ENCODE measurements at places on chromosomes 2 and 18.

GRCh38 chr2:27507293-27507692 is 10.7 kb downstream of the GCKR start:
- DNase-seq, result no peak

- DNase-seq, result no peak
These were observed 14.0 kb downstream of the PXDN start for GRCh38 chr2:1730015-1730927.

GRCh38 chr2:197073701-197074433 is 147.4 kb upstream of the PGAP1 start:
- DNase-seq, result no peak

- DNase-seq, result no peak
These were observed 389.8 kb downstream of the FIGN start for GRCh38 chr2:163345795-163346573.

DNA sequence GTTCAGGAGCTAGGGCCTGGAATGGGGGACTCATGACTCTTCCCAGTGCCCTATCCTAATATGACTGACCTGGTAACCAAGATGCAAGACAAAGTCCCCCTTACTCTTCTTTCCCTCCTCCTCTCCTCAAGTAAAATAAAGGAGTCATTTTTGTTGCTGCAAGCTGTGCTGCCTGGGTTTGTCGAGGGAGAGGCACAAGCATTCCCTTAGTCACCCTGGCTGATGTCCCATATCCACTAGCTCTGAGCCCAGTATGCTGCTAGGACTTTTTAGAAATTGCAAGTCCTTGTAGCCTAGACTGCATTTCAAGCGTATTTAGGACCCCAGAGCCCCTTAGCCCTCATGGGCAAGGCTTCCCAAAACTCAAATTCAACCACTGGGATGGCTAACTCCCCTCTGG is 338.5 kb upstream of the SETBP1 start:
- no peak for DNase-seq

- DNase-seq, result no peak
These were observed 134.5 kb downstream of the GALNT14 start for GRCh38 chr2:31003749-31004148.

GRCh38 chr2:220504938-220505503 is 877.6 kb downstream of the SLC4A3 start:
- DNase-seq, result no peak

GRCh38 chr2:171018522-171018921 is 89.5 kb downstream of the GORASP2 start:
- DNase-seq, result no peak

DNA sequence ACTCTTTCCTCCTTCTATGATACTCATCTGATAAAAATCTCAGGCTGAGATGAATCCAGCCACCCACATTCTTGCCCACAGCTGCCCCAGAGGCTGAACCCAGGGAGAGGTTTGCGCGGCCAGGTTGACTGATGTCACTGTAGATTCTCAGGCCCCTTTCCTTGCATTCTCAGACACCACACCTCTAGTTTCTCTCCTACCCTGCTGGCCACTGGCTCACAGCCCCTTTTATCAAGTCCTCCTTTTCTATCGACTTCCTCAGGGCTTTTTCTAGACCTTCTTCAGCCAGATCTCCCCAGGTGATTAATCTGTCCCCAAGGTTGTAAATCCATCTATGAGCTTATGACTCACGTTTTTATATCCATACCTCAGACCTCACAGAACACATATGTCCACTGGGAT is 99.8 kb downstream of the TACR1 start:
- DNase-seq, result no peak

DNA sequence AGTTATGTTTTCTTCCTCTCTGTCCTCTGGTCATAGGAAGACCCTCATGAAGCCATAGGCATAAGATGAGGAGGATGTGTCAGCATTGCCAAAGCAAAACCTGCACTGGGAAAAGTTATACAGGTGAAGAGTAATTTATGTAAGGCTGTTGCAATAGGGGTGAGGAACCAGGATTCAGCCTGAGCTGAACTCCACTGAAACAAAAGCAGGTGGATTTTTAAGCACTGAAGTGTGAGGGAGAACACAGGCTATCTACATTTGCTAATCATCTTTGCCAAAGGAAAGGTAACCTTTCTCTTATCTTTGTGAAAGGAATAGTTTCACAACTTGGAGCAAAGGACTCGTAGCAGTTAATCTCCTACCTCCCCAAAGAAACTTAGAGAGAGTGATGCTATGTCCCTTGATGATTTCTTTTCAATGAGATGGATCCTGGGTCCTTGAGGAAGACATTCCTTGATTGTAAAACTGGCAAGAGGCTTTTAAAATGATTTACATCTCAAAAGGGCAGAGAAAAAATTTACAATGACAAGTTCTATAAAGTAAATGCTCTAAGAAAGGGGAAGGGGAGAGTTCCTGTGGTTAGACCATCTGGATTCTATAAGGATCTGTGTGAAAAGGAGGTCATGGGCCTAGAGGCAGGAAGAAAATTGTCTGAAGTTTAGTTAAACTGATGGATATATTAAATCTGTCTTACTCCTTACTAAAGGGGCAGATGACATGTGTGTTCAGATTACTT is 385.4 kb upstream of the CDH7 start:
- no peak for DNase-seq

- DNase-seq, result peak; percentile 51
These were observed 37.9 kb downstream of the MTERF4 start for GRCh38 chr2:241064008-241064801.

GRCh38 chr2:101038455-101039255 is 36.6 kb downstream of the RPL31 start:
- DNase-seq, result no peak

GRCh38 chr2:105188343-105188742 is 53.2 kb upstream of the GPR45 start:
- DNase-seq, result no peak

DNA sequence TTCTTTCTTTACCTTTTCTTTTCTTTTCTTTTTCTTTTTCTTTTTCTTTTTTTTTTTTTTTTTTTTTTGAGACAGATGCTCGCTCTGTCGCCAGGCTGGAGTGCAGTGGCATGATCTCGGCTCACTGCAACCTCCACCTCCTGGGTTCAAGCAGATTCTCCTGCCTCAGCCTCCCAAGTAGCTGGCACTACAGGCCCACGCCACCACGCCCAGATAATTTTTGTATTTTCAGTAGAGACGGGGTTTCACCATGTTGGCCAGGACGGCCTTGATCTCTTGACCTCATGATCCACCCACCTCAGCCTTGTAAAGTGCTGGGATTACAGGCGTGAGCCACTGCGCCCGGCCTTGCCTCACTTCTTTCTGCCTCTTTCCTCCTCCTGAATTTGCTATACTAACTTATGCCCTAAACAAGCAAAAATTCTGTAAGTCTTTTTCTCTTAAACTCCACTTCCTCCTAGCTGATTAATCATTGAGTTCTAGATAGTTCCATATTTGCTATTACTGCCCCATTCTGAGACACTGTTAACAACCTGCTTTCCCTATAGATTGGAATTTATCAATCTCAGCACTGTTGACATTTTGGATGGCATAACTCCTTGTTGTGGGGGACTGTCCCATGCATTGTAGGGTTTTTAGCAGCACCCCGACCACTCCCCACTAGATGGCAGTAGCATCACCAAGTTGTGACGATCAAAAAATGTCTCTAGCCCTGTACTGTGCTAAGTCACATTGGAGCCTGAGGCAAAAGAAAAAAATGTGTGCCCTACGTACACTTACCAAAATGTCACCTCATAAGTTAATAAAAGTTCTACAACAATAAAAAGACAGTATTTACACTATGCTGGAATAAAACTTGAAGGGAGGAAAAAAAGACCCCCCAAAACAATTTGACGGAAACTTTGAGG is 16.4 kb upstream of the THADA start:
- DNase-seq, result peak; percentile 68

- no peak for DNase-seq
These were observed 121.5 kb upstream of the SIX2 start for GRCh38 chr2:45130736-45131135.

DNA sequence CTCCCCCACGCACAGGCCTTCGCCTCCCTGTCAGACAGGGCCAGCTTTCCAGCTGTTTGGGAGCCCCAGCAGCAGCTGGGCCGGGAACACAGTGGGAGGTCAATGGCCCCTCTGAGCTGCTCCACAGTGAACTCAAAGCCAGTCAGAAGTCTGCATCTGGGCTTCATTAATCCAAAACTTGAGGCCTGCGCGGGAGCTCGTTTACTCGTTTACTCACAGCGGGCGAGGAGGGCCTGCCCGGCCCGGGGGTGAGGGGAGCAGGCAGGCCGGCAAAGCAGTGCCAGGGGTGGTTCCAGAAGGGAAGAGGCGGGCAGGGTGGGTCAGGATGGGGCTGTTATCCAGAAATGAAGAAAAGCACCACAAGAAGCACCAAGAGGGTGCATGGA is 36.8 kb upstream of the SEMA4C start:
- no peak for DNase-seq

GRCh38 chr2:226802573-226802972 is 3.0 kb upstream of the IRS1 start:
- peak; percentile 67 for DNase-seq

- DNase-seq, result no peak
These were observed 11.3 kb downstream of the MALT1 start for GRCh38 chr18:58682429-58683069.

- DNase-seq, result no peak
These were observed 284.7 kb downstream of the LRRTM1 start for GRCh38 chr2:80019571-80020460.

- DNase-seq, result no peak
These were observed 501 bp downstream of the TNS1 start for GRCh38 chr2:218002143-218002844.

GRCh38 chr2:186976329-186976728 is 127.4 kb upstream of the ZSWIM2 start:
- DNase-seq, result no peak

All from CD4-positive, alpha-beta T cell treated with Interleukin-6 at 100 ng/mL for 8 hours (primary cell).